SHP77 (cell line): ENCODE measurements at places on chromosomes 5 and 9.

- no peak for DNase-seq
These were observed 60.3 kb upstream of the EPB41L4B start for GRCh38 chr9:109381011-109381729.

GRCh38 chr9:34633851-34634550 is 3.6 kb downstream of the SIGMAR1 start:
- no peak for DNase-seq

- peak; percentile 46 for DNase-seq
These were observed 197.5 kb downstream of the PCSK5 start for GRCh38 chr9:76087976-76088375.

- no peak for DNase-seq
These were observed 29.1 kb upstream of the IL12B start for GRCh38 chr5:159359408-159359807.

DNA sequence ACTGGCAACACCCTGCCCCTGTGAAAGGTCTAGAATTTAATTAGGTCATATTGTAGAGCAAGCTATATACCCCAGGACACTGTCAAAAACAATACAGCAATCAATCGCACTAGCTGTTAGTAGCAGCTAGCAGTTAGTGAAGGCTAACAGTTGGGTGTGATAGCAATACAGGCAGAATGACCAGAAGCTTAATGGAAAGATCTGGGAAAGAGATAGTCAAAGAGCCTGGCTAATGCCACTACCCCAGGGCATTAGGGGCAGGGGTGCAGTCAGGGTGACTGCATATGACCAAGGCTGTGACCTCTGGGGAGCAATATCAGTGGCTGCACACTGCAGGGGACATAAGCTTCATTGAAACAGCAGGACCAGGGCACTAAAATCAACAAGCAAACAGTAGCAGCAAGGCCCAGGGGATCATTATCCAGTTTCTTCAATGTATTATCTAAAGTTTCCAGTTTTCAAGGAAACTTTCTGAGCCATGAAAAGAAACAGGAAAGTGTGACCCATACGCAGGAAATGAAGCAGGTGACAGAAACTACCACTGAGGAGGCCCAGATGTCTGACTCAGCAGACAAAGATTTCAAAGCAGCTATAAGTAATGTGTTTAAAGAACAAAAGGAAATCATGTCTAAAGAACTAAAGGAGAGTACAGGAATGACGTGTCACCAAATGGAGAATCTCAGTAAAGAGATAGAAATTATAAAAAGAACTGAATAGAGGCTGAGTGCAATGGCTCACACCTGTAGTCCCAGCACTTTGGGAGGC is 82.4 kb downstream of the ZNF354C start:
- DNase-seq, result no peak

DNA sequence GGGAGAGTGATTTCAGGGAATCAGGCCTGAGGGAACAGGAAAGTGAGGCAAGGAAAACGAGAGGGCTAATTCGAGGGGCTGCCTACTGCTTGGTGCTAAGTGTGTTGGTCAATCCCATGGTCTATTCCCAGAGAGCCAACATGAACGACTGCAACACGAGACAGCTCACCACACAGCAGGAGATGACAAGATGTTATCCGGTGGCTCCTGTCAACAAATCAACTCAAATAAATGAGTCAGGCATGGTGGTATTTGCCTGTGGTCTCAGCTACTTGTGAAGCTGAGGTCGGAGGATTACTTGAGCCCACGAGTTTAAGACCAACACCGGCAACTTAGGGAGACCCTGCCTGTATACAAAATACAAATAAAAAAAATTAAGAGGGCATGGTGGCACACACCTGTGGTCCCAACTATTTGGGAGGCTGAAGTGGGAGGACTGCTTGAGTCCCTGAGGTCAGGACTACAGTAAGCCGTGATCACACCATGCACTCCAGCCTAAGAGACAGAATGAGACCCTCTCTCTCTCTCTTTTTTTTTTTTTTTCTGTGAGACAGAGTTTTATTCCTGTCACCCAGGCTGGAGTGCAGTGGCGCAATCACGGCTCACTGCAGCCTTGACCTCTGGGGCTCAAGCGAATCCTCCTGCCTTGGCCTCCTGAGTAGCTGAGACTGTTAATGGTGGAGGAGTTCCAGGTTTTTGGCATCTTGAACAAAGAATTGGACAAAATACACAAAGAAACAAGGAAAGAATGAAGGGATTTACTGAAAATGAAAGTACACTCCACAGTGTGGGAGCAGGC is 9.0 kb upstream of the FAF2 start:
- DNase-seq, result no peak

DNA sequence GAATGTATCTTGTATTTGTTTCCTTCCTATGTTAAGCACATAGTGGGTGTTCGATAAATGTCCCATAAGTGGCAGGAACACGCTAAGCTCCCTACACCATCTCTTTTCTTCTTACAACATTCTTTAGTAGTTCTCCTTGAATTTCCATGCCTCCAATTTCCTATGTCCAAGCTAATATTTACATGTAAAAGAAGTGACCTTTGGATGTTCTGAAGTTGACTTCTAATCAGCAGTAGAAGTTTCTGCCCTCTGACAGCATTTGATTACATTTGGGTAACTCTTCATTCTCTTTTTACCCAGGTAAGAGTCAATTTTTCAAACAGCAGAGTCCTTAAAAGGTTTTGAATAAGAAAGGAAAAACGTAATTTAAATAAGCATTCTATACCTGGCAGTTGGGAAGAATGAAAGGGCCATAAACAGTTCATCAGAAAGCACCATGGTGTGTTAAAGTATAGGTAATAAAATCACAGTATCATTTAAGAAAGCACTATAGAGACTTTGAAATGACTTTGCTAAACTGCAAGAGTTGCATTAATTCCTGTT is 78.9 kb downstream of the TRPM3 start:
- no peak for DNase-seq

- DNase-seq, result no peak
These were observed 574.5 kb upstream of the GRAMD2B start for GRCh38 chr5:125848751-125849150.

GRCh38 chr9:84447305-84447704 is 106.7 kb upstream of the SLC28A3 start:
- no peak for DNase-seq

- DNase-seq, result no peak
These were observed 126.3 kb downstream of the ARHGAP26 start for GRCh38 chr5:142896325-142897007.

GRCh38 chr5:36162810-36163486 is 11.0 kb downstream of the SKP2 start:
- DNase-seq, result no peak

GRCh38 chr5:2587189-2588031 is 164.1 kb downstream of the IRX2 start:
- no peak for DNase-seq

GRCh38 chr5:108562205-108562454 is 180.2 kb upstream of the FBXL17 start:
- no peak for DNase-seq

DNA sequence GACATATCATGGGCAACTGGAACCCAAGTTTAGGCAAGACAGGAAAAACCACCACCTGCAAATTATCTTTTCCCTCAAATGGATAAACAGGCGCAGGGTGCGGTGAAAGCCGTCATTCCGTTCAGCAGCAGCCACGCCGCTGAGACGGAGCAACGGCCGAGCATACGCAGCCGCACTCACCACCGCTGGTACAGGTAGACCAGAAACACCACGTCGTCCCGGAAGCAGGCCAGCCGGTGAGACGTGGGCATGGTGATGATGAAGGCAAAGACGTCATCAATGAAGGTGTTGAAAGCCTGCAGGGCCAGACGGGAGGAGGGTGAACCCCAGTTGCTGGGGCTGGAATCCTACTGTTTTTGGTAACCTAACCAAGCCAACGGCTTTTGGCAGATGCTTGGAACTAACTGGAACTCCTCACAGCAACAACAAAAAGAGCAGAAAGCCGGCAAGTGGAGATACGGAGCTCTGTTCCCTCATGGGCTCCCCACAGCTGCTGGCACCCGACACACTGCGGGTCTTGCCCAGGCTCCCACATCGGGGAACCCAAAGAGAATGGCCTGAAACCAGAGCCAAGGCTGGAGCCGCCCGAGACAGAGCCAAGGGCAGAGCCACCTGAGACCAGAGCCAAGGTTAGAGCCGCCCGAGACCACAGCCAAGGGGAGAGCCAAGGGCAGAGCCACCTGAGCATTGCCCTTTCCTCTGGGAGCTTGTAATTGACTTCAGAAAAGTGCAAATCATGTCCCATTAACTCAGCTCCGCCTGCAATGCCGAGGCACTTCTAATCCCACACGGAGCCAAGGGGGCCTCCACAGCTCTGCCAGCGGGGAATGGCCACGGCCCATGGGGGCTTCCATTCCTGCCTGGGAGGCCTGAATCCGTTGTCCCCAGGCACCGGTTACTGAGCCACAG is 24.2 kb downstream of the CLPTM1L start:
- DNase-seq, result no peak

- no peak for DNase-seq
These were observed 113.9 kb upstream of the ADAMTSL1 start for GRCh38 chr9:18360005-18360404.

DNA sequence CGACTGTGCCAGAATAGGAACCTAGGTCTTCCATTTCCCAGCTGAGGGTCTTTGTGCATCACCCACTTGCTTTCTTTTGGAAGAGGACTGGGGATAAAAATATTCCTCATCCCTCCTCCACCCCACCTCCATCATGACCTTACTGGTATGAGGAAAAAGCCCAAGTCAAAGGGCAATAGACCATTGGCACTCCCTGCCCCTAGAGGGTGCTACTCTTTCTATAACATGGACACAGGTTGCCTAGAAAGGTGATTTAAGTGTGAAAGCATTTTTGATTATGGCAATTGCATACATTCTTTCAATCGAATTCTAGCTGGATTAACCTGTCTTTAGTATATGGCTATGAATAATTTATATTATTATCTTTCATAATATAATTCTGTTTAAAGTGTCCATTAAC is 22.8 kb upstream of the ZNF618 start:
- DNase-seq, result peak; percentile 16

- DNase-seq, result no peak
These were observed 799.2 kb downstream of the TLE1 start for GRCh38 chr9:80890124-80890523.

- no peak for DNase-seq
These were observed 176.4 kb downstream of the CD180 start for GRCh38 chr5:67020096-67020615.

- no peak for DNase-seq
These were observed 152.5 kb upstream of the NFIB start for GRCh38 chr9:14466429-14466818.

DNA sequence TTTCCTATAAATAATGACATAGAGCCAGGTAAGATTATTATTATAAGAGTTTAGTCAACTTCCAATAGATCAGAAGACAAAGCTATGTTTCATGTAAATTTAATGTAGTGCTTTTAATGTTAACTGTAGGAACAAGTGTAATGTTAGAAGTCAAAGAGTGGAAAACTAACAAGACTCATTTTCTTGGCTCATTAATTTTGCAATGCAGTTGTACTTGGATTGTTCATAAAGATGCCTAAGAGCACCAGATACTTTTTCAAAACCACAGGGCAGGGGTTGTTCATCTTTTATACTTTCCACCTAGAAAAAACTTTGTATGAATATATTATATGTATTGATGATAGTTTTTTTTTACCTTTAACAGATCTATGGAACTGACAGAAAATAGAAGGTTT is 1705.3 kb upstream of the CDH9 start:
- no peak for DNase-seq

DNA sequence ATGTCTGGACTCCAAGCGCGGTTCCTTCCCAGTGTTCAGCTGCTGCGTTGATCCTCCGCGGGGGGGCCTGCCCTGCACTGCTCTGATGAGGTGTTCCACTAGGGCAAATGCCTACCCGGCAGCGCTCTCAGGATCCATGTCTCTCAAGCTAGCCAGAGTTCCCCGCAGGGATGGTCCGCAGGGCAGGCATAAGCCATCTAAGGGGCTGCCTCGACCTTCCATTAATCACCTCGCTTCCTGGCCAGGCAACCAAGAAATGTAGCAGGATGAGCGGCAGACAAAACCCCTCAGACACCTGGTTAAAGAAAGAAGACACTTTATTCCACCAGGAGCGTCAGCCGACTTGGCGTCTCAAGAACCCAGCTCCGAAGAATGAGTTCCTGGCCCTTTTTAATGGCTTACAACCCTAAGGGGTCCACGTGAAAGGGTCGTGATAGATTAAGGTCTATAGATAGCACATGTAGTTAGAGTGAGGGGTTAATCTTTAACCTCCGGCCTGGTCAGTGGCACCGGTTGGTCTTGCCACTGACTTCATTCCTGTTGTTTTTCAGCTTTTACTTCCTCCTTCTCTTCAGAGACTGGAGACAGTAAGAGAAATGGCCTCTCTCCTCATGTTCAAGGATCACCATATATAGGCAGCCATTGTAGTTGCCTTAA is 47.2 kb upstream of the COX7C start:
- no peak for DNase-seq

DNA sequence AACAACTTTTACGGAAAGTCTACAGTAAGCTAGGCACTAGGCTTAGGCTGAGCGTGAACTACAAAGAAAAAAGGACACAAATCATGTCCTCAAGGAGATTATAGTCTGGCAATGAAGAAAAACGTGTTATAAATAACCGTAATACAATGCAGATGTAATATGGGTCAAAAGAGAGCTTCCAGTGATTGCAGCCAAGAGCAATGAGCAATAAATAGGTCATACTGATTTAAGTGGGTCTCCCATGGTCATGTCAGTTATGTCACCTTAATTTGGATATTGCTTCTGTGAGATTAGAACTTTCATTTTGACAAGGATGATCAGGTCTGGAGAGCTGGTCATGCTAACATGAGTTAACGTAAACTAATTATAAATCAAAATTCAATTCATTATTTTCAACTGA is 158.6 kb upstream of the GNA14 start:
- no peak for DNase-seq

DNA sequence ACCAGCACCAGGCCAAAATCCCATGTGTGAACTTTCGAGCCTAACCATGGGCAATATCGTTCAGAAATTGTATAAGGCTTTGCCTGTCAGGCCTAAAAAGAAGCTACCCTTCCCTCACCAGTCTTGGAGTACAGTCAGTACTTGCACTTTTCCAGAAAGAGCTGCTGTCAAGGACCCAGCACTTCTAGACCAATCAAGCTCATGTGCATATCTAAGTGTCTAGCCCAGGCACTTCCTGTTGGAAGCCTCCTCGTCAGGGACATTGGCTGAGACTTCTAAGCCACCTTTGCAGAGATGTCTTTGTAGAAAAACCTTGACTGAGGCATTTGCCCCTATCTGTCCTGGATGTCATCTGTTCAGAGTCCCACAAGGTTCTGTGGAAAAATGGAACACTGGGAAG is 1930.5 kb downstream of the EFNA5 start:
- DNase-seq, result no peak
